DMS153 (cell line): ENCODE measurements at places on chromosomes 7 and 10.

DNA sequence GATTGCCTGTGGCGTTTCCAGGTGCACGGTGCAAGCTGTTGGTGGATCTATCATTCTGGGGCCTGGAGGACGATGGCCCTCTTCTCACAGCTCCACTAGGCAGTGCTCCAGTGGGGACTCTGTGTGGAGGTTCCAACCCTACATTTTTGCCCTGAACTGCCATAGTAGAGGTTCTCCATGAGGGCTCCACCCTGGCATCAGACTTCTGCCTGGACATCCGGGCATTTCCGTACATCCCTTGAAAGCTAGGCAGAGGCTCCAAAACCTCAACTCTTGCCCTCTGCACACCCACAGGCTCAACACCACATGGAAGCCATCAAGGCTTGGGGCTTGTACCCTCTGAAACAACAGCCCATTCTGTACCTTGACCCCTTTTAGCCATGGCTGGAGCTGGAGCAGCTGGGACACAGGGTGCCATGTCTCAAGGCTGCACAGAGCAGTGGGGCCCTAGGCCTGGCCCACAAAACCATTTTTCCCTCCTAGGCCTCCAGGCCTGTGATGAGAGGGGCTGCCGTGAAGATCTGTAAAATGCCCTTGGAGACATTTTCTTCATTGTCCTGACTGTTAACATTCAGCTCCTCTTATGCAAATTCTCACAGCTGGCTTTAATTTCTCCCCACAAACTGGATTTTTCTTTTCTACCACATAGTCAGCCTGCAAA is 10.0 kb upstream of the FGL2 start:
- no peak for DNase-seq

GRCh38 chr10:113056030-113056429 is 106.0 kb downstream of the TCF7L2 start:
- DNase-seq: no peak

GRCh38 chr10:103843045-103843444 is 12.3 kb downstream of the SH3PXD2A start:
- DNase-seq: no peak

DNA sequence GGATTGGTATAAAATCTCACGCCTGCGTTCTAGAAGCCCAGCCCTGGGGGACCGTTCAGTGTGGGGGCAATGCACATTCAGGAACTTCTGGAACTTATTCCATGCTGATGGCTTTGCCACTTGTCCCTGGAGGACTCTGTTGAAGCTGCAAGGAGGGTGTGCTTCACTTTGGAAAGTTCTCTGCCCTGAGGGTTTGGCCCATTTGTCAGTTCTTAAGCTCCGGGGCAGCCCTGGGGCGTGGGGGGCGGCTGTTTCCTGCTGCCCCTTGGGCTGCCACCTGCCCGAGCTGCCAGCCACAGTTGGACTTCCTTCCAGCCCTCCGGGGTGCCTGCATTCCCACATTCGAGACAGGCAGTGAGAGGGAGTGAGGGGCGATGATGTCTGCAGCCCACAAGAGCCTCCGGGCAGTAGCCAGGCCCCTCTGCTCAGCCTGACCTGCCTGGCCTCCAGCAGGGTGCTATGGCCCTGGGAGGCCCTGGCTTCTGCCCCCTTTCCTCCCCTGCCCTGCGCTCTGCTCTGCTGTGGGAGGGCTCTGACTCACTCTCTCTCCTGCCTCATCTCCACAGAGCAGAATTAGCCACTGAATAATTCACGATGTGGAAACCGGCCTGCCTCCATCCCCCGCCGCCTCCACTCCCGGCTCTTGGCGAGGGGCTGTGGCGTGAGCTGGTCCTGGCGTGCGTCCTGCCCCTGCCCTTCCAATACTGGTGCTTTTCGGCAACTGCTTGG is 1.9 kb downstream of the TTYH3 start:
- no peak for DNase-seq

DNA sequence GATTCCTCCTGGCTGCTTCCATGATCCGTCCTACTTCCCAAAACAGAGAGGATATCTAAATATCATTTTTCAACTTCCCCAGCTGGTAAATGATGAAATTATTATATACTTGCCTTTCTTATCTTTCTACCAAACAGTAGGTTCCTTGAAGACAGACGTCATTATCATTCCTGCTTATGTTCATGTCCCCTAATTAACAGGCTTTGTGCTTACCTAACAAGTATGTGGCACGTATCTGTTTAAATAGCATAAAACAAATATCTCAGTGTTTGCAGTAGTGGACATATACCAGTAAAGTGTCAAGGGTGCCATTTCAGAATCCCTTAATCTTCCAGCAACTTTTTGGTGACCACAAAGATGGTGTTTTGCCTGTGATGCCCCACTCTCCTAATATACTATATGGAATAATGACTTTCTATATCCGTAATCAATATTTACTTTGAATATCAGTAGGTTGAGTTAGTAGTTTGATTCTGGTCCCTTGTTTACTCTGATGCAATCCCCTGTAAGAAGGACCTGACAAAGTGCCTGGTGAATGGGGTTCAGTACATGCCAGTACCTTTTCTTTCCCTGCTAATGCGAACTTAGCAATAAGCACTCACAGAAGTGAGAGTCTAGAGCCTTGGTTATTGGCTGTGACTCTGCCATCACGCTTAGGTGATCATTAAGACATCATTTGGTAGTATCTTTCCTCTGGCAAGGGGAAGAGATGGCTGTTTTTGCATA is 124.4 kb downstream of the ITIH5 start:
- no peak for DNase-seq

GRCh38 chr10:17918187-17918903 is 33.4 kb upstream of the SLC39A12 start:
- DNase-seq: no peak

DNA sequence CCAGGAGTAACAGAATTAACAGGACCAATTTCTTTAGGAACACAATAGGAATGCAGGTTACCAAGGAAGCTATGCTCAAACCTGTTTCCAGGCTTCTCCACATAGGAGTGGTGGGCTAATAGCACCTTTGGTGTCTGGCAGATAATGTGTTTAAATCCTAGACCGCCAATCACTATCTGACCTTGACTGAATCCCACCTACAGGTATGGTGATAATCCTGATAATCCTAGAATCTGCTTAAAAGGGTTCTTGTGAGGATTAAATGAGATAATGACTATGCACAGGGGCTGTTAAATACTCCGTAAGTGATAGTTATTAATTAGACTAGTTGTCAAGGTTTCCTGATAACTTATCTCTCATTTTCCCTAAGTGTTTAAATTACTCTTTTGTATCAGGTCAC is 81.2 kb downstream of the EPC1 start:
- no peak for DNase-seq

GRCh38 chr7:134919240-134919641 is 67.1 kb upstream of the AGBL3 start:
- no peak for DNase-seq

- DNase-seq: no peak
Observed at GRCh38 chr10:133160826-133161471, 930 bp downstream of the KNDC1 start.

DNA sequence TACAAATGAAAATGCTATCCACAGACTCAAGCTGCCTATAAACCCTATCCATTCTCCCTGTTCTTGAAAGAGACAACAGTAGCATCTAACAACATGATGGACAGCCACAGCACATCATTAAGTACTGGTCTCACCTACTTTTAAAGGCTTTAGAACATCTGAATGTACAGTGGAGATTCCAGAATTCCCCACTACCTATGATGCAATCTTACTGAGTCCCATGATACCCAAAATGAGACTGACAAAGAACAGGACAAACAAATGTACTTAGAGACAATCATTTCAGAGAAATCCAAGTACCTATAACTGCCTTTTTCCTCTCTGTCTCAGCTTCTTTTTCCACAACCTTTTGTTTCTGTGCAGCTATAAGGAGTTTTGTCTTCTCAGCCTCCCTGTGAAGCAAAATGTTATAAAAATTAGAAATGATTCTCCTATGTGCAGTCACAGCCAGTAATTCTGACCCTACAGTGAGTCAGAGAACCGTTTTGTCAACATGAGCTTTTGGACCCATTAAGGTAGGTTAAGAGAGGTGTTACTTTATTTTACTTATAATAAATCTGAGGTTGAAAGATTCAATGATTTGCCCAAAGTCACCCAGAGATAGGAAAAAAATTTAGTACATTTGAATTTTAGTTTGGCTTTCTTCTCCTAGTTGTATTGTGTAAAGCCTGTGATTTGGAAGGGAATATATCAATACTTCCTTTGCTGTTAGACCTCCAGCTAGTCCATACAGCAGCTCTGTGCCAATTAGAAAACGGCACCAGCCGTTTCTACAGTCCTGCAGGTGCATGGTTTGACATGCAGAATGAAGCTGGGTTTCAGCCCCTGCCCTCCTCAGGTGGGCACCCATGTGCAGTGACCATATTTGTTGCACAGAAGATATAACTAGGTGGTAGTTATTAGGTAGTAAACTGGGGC is 21.9 kb downstream of the ERLIN1 start:
- no peak for DNase-seq

- DNase-seq: no peak
Observed at GRCh38 chr7:129754406-129754805, 142.9 kb downstream of the NRF1 start.

- no peak for DNase-seq
Observed at GRCh38 chr10:130395248-130395936, 259.2 kb downstream of the GLRX3 start.

GRCh38 chr7:78924581-78924980 is 528.9 kb downstream of the MAGI2 start:
- no peak for DNase-seq

- DNase-seq: no peak
Observed at GRCh38 chr7:83807774-83808173, 158.8 kb upstream of the SEMA3E start.

GRCh38 chr7:27143950-27144780 is 684 bp upstream of the HOXA5 start:
- DNase-seq: no peak

- peak; percentile 27 for DNase-seq
Observed at GRCh38 chr7:141737118-141737835, 881 bp upstream of the SSBP1 start.

- DNase-seq: no peak
Observed at GRCh38 chr7:157656195-157656769, 319.5 kb downstream of the DNAJB6 start.

DNA sequence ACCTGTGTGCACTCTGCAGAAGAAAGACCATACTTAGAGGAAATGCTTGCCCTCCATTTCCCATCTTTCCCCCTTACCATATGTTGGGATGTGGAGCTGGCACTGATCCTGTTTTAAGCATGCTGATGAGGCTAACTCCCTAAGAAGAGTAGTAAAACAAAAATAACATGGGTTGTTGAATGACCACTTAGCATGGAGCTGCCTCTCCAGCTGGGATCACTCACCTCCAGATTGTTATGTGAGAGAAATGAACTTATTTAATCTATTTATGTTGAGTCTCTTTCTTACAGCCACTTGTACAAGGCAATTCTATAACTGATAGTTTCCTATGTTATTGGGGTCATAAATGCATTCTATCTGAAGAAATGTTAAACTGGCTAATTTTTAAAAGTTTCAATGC is 17.0 kb downstream of the CTTNBP2 start:
- DNase-seq: no peak

GRCh38 chr7:110891197-110891596 is 199.7 kb upstream of the LRRN3 start:
- DNase-seq: no peak

DNA sequence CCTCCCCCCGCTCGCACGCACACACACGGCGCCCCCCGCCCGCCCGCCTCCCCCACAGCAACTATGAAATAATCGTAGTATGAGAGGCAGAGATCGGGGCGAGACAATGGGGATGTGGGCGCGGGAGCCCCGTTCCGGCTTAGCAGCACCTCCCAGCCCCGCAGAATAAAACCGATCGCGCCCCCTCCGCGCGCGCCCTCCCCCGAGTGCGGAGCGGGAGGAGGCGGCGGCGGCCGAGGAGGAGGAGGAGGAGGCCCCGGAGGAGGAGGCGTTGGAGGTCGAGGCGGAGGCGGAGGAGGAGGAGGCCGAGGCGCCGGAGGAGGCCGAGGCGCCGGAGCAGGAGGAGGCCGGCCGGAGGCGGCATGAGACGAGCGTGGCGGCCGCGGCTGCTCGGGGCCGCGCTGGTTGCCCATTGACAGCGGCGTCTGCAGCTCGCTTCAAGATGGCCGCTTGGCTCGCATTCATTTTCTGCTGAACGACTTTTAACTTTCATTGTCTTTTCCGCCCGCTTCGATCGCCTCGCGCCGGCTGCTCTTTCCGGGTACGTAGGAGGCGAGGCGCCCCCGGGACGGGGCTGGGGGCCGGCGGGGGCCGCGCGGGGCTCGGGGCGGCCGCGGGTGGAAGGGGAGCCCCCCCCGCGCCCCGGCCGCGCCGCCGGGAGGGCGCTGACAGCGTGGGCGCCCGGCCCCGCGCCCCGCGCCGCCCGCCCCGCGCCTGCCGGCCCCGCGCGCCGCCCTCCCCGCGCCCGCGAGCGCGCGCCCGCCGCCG is 441 bp downstream of the BMI1 start:
- peak; percentile 2 for DNase-seq

DNA sequence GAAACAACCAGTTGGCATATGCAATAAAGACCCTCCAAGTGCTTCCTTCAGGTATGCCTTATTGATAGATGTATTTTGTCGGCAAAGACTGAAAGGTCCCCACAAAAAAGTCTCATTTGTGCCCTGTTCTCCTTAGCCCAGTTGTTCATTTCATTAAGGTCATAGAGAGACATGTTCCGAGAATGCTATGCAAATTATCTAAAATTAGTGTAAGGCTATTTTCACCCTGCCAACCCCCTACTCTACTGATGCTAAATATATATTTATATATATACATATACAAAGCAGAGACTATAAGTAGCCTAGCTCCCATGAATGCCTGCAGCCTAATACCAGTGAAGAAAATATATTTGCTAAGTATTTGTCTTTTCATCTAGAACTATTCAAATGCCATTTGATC is 96.7 kb upstream of the ADO start:
- no peak for DNase-seq

DNA sequence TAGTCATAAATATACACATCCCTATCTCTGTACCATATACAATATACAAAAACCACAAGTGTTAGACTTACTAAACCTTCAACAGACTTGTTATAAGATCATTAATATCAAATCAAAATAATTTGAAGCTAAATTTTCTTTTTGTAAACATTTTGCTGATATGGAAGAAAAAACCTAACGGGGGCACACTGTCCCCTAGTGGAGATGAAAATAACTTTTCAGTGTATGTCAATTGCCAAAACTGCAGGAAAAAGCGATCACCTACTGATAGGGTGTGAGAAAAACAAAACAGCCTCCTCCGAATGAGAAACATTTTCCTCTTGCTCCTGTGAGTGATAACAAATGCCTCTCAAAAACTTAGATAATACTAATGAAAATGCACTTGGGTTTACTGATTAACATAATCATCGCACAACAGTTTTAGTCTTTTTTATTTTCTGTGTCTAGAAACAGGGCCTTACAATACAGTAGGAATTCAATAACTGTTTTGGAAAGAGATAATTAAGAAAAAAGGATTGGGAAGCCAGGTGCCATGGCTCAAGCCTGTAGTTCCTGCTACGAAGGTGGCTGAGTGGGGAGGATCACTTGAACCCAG is 322.7 kb downstream of the CRPPA start:
- DNase-seq: no peak
